Stimulated activated CD4-positive, alpha-beta T cell treated with anti-CD3 and anti-CD28 coated beads, Interleukin-1b, Interleukin-23, amount 100 ng/mL, for 24 hours (primary cell): ENCODE measurements at places on chromosomes 6 and 20.
A peak's percentile ranks its signal among the peaks of the same experiment; 100 is the strongest.

- DNase-seq = no peak
These were observed 573.1 kb upstream of the CHD6 start for GRCh38 chr20:42191140-42191860.

GRCh38 chr6:118565311-118565960 lies 17.3 kb downstream of the PLN start:
- no peak for DNase-seq

GRCh38 chr20:34096699-34097444 lies 15.2 kb downstream of the EIF2S2 start:
- no peak for DNase-seq

DNA sequence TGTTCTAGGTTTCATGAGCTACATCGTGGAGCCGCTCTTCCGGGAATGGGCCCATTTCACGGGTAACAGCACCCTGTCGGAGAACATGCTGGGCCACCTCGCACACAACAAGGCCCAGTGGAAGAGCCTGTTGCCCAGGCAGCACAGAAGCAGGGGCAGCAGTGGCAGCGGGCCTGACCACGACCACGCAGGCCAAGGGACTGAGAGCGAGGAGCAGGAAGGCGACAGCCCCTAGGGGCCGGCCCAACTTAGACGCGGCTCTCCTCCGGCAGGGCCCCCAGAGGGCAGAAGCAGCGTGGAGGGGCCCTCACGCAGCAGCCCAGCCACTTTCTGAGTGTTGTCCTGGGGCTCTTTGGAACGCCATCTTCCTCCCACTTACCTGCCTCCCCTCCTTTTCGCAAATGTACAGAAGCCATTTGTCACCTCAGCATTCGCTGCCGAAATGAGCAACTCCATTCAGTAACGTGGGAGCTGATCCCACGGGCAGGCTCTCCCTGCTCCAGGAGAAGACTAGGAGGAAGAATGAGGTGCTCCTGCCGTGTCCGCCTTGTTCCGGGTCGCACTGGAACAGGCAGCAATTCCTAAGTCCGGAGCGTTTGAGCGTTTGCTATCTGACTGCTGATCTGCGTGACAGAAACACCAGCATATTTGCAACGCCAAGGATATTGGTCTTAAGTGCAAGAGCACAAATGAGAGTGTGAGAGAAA lies 58.4 kb downstream of the MTFR2 start:
- DNase-seq = no peak

- peak; percentile 67 for DNase-seq
These were observed 11.1 kb downstream of the FAM110A start for GRCh38 chr20:844473-845225.

- no peak for DNase-seq
These were observed 120.7 kb upstream of the ADGRF1 start for GRCh38 chr6:47162793-47163192.

DNA sequence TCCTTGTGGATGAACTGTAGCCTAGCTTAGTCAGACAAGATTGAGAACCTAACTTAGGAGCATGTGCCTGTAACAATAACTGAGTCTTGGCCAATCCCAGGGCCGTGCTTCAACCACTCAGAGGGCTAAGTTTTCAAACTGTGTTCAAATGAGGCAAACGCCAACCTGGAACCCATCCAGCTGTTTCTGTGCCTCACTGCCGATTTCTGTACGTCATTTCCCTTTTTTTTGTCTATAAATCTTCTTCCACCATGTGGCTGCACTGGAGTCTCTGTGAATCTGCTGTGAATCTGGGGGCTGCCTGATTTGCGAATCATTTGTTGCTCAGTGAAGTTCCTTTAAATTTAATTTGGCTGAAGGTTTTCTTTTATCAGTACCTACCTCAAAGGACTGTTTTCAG lies 115.0 kb upstream of the CHD6 start:
- no peak for DNase-seq

DNA sequence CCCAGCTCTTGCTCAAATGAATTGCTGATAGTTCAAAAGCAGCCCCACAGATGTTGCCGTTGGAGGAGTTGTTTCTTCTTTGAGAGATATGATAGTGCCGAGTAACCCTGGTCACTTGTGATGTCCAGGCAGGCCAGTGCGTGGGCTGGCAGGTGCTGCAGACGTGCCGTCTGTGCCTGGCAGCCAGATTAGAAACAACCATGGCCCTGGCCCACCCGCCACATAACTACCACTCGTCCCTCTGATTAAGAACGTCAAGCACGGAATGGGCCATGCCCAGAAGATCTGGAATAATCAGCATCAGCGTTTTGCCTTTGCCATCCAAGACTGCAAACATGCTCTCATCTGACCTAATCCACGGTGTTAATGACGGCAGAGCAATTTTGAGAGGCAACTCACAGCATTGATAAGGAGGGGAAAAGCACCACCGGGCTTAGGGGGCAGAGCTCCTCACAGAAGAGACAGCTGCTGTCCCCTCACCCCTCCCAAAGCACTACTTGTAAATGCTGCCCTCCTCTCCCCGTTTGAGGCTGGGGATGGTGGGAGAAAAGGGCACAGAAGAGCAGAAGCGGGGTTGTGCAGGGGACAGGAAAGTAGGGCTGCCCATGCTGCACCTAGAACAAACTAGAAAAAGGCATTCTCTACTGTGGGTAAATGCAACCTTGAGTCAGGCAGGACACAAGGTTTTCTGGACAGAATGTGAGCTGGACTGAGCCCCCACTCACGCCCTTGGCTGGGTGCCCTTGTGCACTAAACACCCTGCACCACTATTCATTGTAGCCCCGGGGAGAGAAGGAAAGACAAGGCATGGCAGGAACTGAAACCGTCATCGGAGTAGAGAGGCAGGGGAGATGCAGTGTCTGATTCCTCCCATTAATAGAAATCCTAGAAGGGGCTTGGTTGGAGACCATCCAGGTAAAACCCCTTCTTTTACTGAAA lies 5.3 kb upstream of the CPNE5 start:
- DNase-seq = no peak

GRCh38 chr6:95545226-95545625 lies 32.1 kb upstream of the MANEA start:
- no peak for DNase-seq

DNA sequence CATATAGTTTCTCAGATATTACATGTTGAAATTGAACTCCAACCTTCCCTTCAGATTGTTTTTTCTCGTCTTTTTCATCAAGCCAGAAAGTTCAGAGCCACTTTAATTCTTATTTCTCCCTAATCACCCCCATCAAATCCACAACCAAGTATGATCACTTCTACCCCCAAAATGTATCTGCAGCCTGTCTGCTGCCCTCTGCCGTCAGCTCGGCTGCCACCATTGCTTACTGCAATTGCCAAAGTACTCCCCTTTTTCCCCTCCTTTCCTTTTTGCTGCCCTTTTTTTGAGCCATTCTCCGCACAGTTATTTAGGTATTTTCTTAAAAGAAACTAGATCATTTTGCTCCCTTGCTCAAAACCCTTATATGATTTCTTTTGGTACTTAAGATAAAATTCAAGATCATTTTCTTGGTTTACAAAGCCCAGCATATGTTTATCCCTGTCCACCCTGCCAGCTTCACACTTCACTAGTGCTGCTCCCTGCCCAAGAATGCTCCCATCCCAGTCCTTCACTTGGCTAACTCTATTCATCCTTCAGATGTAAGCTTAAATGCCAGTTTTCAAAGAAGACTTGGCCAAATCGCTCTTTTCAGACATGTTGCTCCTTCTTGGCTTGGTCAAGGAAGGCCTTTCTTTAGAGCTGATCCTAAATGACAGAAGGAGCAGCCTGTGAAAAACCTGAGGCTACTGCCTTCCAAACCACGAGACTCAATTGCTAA lies 63.7 kb downstream of the SH3BGRL2 start:
- DNase-seq = no peak
